HuH-7.5 (cell line): ENCODE measurements at places on chromosomes 6 and 20.

- DNase-seq = no peak
Observed at GRCh38 chr6:123803504-123804013, at the start of gene NKAIN2. Gene NKAIN2, plus strand, starts transcription at chr6:123803865.

DNA sequence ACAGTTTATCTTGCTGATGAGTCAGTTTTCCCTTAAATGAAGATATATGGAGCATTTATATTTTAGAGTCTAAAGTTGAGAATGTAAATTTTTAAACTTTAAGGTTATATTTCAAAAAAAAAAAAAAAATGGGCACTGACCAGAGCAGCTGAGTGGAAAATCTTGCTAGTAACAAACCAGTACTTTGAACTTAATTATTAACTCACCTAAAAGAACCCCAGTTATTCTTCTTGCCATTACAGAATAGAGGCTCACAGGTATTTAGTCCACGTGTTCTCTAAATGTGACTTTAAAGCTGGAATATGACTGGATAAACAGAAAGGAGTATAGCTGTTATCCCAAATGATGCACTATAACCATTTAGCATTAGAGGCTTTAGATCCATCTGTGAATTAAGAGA, 178.4 kb downstream of the COL9A1 start:
- no peak for DNase-seq

GRCh38 chr6:17972074-17972952, 15.1 kb downstream of the KIF13A start:
- DNase-seq = no peak

- DNase-seq = no peak
Observed at GRCh38 chr6:43734294-43734665, 35.7 kb upstream of the VEGFA start.

DNA sequence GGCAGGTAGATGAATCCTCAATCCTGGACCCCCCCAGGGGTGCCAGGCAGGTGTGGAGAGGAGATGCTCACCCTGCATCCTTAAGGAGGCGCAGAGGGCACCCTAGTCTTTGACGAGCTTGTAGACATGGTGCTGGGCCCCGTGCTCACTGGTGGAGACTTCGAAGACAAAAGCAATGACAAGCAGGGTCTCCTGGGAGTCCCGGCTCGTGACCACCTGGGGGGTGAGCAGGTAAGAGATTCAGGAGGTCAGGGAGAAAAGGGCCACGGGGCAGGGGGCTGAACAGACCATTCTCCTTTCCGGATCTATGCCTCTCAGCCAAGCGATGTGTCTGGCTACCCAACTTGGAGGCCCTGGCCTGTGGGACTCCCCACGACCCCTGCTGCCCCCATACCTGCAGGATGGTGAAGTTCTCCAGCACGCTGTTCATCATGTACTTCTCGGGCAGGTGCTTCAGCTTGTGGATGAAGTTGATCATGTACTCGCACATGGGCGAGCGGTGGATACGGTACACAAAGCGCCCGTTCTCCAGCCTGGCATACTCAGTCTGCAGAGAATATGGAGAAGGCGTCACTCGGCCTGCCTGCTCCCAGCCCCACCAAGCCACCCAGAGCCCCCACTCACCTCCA, 6.9 kb downstream of the RPL10A start:
- no peak for DNase-seq

DNA sequence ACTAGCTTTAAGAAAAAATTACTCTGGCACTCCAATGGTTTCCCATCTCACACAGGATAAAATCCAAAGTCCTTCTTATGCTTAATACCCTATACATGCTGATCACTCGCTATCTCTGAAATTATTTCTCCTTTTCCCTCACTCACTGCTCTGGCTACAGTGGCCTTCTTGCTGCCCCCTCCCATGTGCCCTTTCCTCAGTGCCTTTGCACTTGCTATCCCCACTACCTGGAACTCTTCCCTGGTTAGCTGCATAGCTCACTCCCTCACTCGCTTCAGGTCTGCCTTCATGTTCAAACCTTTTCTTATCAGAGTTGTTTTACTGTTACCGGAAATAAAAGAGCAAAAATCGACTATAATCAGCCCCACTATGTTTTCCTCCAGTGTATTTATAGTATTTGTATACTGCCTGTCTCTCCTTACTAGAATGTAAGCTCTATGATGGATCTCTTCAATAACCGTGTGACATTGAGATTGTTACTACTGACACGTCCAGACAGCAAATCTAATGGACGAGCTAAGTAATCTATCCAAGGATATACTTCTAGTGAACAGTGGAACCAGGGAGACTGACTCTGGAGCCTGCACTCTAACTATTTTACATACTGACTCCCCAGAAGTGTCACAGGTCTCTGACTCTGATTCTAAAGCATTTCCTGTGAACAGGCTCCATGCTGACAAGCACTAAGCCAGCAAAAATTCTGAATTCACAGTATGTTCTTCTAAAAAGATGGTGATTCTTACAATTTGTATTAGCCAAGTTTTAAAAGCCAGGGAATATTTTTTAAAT, 25.1 kb downstream of the FKBP5 start:
- no peak for DNase-seq

DNA sequence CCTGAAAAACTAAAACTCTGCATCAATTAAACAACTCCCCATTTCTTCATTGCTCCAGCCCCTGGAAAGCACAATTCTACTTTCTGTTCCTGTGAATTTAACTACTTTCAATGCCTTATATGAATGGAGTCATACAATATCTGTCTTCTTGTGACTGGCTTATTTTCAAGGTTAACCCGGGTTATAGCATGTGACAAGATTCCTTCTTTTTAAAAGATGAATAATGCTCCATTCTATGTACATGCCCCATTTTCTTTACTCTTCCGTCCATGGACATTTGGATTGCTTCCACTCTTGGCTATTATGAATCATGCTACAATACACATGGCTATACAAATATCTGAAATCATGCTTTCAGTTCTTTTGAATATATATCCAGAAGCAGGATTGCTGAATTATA, 334.9 kb upstream of the ID4 start:
- DNase-seq = no peak

GRCh38 chr20:21432911-21433310, 35.6 kb upstream of the NKX2-4 start:
- DNase-seq = no peak

DNA sequence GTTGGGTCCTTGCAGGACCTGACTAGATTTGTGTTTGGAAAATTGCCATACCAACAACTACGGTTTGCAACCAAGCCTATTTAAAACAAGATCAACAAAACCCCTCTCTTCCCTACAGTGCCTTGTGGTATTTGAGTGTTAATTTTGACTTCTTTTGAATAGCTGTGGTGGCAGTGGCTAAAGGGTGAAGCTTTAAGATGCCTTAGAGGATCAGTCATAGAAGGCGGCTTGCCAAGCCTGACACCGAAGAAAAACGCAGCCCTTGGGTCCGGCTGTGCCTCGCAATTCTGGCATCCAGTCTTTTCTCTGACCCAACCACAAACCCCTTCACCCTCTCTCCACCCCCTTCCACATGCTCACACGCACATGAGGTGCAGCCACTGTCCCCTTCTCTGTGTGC, 32.6 kb downstream of the BMP6 start:
- DNase-seq = no peak

GRCh38 chr6:170006071-170006899, 254.9 kb downstream of the ERMARD start:
- no peak for DNase-seq

DNA sequence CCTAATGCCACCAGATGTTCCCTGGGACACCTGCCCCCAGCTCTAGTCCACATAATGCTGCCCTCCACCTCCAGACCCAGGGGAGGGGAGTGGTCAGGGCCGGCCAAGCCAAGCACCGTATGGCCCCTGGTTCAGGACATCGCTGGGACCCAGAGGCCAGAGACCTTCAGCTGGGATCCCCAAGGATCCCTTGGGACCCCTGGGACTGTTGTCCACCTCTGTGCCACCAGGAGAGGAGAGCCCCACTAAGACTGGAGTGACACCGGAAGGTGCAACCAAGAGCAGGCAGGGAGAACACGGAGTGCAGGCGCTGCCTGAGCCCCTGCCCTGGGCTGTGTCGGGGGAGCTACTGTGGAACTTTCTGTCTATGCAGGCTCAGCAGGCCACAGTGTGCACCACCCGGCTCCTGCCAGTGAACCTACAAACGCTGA, 43.6 kb downstream of the CTCFL start:
- no peak for DNase-seq

GRCh38 chr6:110528101-110528929, 51.9 kb upstream of the SLC22A16 start:
- peak; percentile 27 for DNase-seq

DNA sequence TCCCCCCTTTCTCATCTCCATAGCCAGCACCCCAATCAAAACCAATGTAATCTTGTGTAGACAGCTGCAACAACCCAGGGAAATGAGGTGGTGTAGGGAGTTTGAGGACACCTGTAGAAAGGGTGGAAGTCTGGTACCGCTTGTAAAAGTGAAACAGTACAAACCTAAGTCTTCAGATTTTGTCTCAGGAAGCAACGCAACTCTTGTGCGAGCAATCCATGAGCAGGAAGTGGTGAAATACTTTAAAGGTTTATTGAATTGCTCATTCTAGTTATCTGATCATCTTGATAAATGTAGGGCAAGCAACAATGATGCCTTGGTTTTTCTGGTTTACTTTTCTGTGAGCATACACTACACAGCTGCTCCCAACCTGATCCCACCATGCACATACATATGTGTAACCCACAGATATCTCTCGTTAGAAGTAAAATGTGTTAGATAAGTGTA, 71.1 kb upstream of the THEMIS start:
- DNase-seq = no peak

DNA sequence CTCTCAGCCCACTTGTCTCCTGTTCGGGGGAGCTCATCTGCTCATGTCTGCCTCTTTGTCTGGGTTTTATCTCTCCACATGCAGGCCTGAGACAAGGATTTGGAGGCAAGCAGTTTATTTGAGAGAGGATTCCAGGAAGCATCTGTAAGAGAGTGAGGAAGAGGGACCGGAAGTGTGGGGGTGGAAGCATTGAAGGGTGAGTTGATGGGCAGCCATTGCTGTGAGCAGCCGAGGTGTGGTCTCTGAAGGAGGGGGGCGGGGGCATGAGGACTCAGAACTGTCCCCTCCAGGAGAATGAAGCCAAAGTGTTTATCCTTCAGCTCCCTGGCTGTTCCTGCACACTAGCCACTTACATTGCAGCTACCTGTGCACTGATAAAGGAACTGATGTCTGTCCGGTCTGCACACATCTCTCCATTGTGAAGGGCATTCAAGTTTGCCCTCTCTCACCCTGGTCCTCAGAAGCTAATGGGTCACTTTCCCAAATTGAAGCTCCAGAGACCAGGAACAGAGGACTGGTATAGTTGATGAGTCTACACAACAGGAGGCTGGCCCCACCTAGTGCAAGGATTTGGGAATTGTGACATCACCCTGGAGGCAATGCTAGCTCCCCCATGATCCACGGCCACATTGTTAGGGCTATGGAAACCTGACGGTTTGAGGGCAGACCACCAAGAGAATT, 100.5 kb upstream of the FOXA2 start:
- DNase-seq = no peak

- DNase-seq = no peak
Observed at GRCh38 chr6:93468291-93468690, 48.9 kb upstream of the EPHA7 start.

- DNase-seq = no peak
Observed at GRCh38 chr6:41255110-41255509, 27.0 kb downstream of the TREML4 start.

GRCh38 chr6:65760285-65760684, 53.3 kb upstream of the EYS start:
- no peak for DNase-seq

DNA sequence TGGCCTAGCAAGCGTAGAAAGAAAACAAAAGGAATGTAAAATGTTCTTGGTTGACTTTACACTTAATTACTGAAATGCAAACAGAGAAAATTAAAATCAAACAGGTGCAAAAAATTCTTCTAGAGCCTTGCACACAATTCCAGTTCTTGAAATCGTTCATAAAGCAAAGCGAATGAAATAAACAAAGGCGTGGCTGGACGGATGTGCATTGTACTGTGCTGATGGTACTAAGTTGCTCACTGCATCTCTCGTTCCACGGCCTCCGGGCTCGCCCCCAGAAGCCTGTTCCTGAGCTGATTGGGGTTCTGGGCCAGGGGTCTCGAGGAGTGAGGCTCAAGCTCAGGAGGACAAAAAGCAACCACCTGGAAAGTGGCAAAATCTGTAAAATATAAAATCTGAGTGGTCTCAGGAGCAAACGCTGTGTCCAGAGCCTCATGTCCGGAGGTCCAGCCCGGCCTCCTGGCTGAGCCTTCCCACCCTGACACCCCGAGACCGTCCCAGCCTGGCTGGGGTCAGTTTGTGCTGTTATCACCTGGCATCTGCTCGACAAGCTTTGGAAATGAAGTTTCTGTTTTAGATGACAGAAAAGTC, 71.3 kb downstream of the TTLL2 start:
- no peak for DNase-seq

GRCh38 chr6:21947731-21948386, 349.0 kb downstream of the PRL start:
- no peak for DNase-seq

- no peak for DNase-seq
Observed at GRCh38 chr6:31126396-31127175, 6.3 kb upstream of the CDSN start.

- DNase-seq = no peak
Observed at GRCh38 chr6:166998256-166999144, 697 bp upstream of the CEP43 start.
